NCI-H1048 (cell line): ENCODE measurements at places on chromosomes 7 and 10.

GRCh38 chr10:114458955-114459354 is 54.7 kb upstream of the AFAP1L2 start:
- DNase-seq = no peak

- no peak for DNase-seq
These were observed 7.4 kb downstream of the HK1 start for GRCh38 chr10:69285699-69286098.

DNA sequence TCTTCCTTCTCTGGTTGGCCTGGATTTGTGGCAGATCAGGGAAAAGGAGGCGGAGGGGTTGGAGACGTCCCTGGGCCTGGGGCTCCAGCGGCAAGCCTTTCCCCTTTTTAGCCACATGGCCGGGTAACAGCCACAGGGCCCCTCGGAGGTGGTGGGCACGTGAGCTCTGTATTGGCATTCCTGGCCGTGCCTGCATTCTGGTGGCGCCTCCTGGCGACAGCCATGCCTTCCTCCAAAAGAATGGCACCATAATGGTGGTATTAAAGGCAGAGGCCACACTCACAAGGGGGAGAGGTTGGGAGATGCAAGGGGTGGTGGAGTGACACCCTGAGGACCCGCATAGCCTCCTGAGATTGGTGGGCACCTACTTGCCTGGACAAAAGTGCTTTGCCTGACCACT is 3.0 kb upstream of the AQP1 start:
- DNase-seq = no peak

- DNase-seq = no peak
These were observed 31.4 kb downstream of the PALS2 start for GRCh38 chr7:24604630-24605029.

- DNase-seq = no peak
These were observed 44.0 kb downstream of the DNMBP start for GRCh38 chr10:99965700-99966099.

DNA sequence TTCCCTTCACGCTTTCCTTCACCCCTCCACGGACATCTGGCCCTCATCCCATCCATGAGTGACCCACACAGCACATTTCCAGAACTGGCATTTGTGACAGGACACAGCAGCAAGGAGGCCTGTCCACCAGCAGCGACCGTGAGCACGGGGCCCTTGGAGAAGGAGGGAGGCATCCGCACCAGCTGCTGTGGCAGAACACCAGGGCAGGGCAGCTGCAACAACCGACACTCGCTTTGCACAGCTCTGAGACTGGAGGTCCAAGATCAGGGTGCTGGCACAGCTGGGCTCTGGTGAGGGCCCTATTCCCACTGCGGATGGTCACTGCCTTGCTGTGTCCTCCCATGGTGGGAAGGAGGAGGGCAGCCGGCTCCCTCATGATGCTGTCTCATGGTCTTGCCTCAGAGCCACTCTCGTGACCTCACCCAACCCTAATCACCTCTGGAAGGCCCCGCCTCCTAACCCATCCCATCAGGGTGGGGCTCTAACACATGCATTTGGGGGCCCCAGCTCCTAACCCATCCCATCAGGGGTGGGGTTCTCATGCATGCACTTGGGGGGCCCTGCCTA is 36.7 kb downstream of the PTPRN2 start:
- DNase-seq = no peak

- DNase-seq = no peak
These were observed 56.4 kb upstream of the FAM20C start for GRCh38 chr7:135731-136645.

DNA sequence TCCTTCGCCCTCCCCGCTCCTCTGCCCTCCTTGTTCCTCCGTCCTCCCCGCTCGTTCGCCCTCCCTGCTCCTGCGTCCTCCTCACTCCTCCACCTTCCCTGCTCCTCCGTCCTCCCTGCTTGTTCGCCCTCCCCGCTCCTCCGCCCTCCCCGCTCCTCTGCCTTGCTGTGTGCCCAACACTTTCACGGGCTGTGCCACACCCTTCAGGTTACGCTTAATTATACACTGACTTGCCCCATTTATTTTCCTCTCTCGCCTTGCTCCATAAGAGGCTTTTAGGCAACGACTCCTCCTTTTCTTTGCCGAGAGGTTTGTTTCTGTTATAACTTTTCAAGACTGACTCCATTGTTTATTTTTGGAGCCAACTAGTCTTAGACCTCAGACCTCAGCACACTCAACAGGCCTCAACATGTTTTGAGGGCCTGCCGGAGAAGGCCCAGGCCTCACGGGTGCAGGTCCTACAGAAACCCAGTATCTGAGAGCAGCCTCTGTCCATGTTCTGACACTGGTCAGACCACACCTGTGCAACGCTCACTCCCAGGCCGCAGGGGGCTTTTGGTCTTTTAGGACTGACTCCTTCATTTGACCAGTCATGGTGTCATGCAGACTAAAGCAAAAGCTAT is 18.2 kb upstream of the PRKAG2 start:
- no peak for DNase-seq

DNA sequence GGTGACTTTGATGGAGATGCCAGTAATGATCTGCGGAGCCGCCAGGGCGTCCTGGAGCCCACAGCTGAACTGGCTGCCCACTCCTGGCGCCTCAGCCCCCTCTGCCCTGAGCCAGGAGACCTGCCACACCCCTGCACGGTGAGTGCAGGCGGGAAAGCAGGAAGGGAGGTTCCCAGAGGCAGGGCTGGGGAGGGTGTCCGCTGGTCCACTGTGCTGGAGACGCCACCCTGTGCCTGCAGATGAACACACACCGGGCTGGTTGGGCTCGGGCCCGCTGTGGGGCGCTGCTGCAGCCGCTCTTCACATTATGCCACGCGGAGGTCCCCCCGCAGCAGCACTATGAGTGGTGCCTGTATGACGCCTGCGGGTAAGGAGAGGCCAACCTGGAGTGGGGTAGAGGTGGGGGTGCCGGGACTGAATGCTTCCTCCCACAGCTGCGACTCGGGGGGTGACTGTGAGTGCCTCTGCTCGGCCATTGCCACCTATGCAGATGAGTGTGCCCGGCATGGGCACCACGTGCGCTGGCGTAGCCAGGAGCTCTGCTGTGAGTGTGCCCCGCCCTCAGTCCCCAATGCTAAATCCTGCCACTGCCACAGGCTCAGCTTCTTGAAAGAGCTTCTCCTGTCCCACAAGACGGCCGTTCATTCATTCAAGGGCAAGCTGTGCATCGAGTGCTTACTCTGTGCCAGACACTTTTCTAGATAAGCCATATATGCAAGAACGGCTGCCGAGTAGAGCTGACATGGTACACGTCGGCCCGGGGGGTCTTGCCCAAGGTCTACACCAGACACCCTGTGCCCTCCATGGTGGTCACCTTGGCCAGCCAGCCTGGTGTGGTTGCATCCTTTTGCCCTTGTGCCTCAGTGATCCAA is 14.3 kb upstream of the ZNF467 start:
- DNase-seq = no peak

DNA sequence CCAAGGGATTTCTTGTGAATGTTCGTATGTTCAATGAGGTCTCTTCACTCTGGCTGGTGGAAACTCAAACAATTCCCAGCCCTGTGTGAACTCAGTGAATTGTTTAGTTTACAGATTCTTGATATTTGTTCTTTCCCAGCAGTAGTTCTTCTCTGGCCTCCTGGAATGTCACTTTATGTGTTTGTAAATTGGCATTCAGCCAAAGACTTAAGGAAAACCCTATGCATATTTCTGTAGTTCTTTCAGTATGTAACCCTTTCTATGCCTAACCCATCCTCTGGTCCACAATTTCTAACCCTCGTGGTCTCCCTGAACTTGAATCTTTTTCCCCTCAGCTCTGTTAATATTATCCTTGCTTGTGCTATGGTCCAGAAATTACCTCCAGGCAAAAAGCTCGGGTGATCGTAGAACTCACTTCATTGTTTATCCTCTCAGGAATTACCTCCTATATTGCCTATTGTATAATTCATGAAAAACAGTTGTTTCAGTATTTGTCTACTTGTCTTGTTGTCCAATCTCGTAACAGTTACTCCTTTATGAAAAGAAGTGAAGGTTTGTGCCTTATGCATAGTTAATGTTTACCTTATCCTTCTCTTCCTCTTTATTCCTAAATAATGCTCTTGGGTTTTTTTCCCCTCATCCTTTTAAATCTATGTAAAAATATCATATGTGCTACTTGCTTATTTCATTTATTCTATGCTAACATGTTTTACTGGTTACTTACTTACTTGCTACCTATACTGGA is 23.7 kb upstream of the AGR3 start:
- no peak for DNase-seq

DNA sequence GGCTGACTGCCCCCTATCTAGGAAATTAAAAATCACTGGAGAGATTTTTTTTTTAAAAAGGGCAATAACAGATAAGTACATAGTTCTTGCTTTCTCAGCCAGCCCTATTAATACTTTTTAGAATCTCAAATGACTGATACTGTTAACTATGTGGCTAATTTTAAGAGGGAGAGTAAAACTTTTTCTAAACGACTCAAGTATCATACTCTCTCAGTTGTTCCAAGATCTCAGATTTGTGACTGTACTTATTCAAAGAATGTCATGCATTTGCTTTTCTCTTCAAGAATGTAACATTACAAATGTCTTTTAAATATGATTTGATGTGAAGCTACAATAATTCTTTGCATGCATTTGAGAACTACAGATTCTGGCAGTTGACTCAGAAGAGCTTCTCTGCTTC is 55.4 kb upstream of the RAB11FIP2 start:
- DNase-seq = no peak

DNA sequence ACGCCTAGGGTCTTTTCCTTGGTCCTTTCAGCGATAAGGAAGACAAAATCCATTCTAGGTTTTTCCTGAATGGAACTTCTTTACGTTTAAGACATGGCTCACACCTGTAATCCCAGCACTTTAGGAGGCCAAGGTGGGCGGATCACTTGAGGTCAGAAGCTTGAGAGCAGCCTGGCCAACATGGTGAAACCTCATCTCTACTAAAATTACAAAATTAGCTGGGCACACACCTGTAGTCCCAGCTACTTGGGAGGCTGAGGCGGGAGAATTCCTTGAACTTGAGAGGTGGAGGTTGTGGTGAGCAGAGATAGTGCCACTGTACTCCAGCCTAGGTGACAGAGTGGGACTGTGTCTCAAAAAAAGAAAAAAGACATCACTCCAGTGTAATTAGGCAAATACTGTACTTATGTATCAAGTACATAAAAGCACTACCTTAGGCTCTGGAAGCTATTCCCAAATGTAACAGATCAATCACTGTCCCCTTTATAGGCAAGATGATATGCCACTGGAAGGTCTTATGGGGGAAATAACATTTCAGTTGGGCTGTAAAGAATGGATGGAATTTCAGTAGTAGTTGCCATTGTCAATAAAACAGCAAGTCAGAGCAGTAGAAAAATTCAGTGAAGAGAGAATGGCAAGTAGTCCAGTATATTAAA is 5.7 kb downstream of the STK17A start:
- DNase-seq = no peak

DNA sequence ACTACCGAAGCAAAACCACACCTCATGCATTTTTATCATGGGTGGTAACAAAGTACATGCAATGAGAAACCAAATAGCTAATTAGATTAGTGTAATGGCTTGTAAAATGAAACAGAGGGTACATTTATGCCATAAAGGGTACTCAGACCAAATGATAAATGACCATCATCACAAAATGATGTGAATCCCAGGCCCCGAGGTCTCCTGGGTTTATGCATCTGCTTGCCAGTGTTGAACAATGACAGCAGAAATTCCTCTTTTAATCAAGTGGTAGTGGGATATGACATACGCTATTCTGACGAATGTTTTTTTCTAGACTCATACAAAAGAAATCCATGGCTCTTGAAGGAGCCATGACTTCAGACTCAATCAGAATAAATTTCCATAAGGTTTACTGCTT is 249.5 kb upstream of the SLC26A5 start:
- no peak for DNase-seq

GRCh38 chr10:50387007-50387731 is 135.9 kb upstream of the ASAH2 start:
- DNase-seq = no peak

DNA sequence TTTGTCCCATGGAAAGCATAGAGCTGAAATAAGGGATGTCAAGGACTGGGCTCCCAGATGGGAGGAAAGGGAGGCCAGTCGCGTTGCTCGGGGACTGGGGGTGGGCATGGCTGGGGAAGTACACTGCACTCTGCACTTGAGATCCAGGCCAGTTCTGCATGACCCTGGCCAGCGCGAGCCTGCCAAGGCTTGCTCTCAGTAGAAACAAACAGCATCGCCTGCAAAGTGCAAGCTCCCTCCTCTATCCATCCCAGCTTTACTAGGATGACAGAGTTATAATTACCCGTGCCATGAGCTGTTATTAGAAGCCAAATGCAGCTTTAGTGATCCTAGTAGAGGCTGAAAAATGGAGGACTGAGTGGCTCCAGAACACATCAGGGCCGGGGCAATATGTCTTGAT is 43.9 kb upstream of the PDCD4 start:
- DNase-seq = no peak
